GM04504 (cell line): ENCODE measurements at places on chromosomes 5 and 9.
A peak's percentile ranks its signal among the peaks of the same experiment; 100 is the strongest.

- no peak for DNase-seq
Measured at GRCh38 chr9:120440791-120441190, 139.2 kb downstream of the CDK5RAP2 start.

DNA sequence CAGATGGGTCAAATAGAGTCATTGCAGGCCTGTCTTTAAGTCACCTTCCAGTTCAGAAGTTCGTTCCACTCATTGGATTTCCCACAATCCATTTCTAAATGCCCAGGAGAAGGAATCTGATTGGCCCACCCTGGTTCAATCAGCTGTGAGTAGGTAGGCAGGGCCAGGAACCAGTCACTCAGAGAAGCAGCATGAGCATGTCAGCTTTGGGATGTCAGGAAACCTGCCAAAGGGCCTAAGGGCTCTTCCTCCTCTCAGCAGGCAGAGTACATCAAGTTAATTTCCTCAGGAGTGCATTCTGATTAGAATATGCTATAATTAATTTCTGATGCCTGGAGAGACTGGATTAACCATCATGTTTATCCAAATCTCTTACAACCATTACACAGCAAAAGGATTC, 412.9 kb upstream of the CCNH start:
- DNase-seq: no peak

- peak; percentile 28 for DNase-seq
Measured at GRCh38 chr9:81416476-81417298, 272.7 kb downstream of the TLE1 start.

GRCh38 chr5:58466939-58467338, 7.1 kb upstream of the PLK2 start:
- no peak for DNase-seq

- DNase-seq: no peak
Measured at GRCh38 chr9:2072752-2073405, 57.7 kb downstream of the SMARCA2 start.

DNA sequence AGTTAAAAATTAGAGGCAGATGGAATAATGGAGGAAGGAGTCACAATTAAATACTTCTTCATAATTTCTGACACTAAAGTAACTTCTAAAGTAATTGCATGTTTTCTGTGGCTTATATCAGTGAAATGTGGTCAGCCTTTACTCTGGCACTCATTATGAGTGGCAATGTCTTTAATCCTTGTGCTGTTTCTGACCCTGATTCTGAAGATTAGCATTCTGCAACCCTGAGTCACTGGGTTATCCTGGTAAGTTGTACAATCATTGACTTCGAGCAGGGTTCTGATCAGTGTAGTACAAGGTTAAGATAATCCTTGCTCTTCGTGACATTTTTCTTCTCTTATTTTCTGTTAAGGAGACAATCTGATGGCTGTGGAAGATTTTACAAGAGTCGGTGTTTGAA, 379.4 kb upstream of the RORB start:
- no peak for DNase-seq

DNA sequence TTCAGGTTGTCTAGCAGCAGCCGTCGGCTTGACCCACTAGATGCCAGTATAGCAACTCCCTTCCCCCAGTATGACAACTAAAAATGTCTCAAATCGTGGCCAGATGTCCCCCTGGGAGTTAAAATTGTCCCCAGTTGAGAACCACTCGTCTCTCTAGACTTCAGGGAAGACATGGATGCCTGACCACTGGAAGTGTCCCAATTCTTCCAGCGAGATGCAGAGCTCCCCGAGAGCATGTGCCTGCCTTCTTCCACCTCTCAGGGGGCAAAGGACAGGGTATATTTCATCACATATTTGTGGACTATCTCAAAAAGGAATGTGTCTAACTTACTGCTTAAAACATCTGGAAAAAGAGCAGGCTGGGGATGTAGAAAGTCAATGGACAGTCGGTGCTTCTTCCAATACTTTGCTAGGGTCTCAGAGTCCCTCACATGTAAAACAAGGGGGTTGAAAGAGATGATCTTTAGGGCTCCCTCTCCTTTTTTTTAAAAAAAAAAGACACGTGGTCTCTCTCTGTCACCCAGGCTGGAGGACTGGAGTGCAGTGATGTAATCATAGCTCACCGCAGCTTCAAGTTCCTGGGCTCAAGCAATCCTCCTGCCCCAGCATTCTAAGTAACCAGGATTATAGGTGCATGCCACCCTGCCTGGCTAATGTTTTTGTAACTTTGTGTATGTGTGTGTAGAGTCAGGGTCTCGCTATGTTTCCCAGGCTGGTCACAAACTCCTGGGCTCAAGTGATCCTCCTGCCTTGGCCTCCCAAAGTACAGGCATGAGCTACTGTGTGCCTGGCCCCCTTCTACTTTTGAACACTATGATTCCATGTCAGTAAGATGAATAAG, 190.6 kb downstream of the DAB2IP start:
- DNase-seq: no peak

- no peak for DNase-seq
Measured at GRCh38 chr9:91117959-91118703, 243.6 kb downstream of the AUH start.

DNA sequence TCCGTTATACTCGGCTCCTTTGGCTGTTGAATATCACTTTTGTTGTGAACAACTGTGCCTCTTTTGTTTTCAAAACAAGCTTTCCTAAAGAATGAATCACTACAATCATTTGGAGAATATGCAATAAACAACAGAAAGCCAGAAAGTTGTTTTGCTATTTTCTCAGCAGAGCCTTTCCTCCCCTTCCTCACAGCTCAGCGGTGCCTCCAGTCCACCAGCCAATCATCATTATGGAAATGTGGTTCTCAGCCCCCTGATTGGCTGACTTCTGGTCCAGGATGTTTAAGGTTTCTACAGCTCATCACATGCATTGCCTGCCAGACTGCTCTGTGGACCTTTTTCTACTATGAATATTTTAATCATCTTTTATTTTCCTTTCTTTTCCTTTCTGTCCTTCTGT, 9.1 kb upstream of the ZNF608 start:
- DNase-seq: no peak

DNA sequence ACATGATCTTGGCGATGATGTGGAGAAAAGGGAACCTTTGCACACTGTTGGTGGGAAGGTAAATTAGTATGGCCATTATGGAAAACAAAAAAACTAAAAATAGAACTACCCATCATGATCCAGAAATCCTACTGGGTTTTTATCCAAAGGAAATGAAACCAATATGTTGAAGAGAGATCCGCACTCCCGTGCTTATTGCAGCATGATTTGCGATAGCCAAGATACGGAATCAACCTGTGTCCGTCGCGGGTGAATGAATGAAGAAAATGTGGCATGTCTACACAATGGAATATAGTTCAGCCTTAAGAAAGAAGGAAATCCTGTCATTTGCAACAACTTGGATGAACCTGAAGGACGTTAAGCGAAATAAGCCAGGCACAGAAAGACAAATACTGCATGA, 84.5 kb downstream of the TTLL11 start:
- DNase-seq: no peak

DNA sequence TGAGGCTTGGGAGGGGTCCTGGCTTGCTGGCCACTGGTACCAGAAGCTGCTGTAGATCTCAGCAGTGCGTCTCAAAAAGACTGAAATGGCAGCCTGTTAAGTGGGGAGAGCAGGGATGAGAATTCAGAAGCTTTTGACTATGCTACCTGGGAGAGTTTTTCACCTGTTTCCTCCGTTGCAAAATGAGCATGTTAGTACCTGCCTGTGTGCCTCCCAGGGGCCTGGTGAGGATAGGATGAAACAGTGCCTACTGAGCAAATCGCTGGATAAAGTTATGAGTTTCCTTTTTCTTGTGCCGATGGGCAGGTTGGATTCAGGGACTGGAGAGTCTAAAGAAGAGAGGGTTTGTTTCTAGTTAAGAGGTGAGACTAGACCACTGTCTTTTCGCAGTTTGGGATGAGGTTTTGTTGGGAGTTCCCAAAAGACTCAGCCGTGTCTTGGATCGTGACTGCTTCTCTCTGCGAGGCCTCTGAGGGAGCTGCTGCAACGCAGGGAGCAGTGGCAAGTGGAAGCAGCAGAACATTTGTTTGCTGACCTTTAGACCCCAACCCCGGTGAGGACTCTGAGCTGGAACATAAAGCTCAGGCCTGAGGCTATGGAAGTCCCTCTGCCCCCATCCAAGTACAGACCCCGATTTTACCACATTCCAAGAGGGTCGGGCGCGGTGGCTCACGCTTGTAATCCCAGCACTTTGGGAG, 1.4 kb downstream of the RALGPS1 start:
- no peak for DNase-seq
